Stimulated activated CD8-positive, alpha-beta memory T cell treated with anti-CD3 and anti-CD28 coated beads, Interleukin-4, amount 100 ng/mL, for 24 hours (primary cell): ENCODE measurements at places on chromosomes 4 and X.

DNA sequence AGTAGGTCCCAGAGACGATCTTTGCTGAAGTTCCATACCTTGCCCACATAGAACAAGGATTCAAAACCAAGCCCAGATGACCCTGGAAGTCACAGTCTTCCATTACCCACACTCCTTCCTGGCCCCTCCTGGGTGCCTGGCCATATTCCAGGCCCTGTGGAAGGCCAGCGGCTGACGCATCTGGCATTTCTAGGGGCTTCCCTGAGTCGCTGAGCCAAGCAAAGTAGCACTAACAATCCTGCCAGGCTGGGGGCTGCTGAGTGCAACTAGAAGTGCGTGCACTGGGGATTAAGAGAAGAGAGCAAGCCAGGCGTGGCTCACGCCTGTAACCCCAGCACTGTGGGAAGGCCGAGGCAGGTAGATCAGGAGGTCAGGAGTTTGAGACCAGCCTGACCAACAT, 175.2 kb upstream of the CPEB2 start:
- no peak for DNase-seq

DNA sequence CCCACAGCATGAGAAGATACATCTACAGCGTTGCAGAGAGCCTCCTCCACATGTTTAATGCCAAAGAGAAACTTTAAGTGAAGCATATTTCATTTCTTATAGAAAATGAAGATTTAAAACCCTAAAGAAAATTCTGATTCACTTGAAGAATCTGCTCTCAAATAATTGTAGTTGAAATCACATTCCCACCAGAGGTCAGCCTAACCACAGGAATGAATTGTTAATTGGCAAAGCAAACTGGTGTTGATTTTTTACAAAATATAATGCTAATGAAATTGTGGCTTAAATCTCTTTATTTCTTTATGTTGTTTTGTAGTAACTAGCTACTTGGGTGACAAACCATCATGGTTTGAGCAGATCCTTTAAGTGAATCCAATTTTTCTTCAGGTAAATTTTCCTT, 31.1 kb upstream of the WDR17 start:
- DNase-seq = no peak

GRCh38 chr4:187366530-187366929, 629.0 kb upstream of the ZFP42 start:
- DNase-seq = no peak

DNA sequence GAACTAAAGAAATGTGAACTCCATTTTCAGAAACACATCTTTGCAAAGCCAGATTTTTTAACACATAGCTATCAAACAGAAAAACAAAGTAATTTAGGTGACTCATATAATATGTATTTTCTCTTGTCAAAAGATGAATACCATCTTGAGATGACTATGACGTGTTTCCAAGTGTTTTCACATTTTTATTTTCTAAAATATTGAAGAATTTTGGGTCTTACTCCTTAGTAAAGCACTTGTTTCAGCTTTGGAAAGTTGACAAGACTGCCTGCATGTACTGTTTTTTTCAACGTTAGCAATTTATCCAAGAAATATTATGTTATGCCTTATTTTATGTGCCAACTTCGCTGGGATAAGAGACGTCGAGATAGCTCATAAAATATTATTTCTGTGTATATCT, 733.9 kb upstream of the EPHA5 start:
- no peak for DNase-seq

- no peak for DNase-seq
Measured at GRCh38 chr4:109864134-109864533, 16.2 kb downstream of the LRIT3 start.
